ENCODE measurements at places on chromosomes 16 and 17.

DNA sequence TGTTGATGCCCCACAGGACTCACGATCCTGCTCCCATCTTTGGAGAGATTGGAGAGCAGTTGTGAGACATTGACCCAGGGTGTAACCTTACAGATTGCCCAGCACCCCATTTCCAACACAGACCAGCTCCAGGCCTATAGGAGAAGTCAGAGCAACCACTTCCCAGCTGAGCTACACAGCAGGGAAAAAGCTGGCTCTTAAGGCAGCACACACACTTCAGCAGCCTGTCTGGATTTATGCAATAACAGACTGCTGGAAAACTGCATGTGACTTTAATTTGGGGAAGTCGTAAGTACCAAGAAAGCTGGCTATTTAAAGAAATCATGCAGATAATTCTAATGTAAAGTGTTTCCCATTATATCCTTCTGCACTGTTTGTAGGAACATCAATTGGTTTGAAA, 30.8 kb downstream of the NOG start:
- no peak for DNase-seq

DNA sequence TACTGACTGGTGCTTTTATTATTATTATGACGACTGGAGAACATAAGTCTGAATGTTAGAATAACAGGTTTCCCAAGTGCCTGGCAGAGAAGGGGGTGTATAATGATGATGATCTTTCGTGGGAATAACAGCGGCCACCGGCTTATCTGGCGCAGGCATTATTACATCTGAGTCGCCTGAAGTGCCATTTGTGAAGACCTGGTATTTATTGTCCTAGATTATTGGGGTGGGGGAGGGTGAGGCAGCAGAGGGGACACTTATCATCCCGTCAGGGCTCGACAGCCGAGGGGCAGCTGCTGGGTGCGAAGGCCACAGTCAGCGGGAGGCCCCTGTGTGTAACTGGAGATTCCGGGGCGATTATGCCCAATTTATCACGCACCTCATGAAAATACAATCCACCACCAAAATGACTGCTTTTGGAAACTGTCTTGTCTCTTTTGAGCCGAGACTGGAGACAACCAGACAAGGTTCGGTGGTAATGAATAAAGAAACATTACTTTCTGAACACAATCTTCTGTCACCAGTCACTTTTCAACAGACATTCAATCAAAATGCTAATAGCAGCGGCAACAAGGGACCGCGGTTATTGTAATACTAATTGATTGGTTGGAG, 199.3 kb downstream of the CCDC182 start:
- no peak for DNase-seq

DNA sequence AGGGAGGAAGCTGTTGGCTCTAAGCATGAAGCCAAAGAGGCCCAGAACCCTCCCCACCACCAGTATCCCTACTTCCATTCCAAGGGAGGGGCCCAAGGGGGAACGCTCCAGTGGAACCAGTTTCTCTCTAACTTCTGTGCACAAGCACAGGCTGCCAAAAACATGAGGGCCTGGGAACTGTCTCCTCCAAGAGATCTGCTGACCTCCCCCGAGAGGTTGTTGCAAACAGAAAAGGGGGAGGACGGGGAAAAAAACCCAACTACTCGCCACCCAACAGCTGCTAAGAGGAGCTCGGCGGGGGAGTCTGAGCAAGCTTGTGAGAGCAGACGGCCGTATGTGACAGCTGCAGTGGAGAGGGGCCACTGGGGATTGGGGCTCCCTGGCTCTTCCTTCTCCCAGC, 15.7 kb upstream of the SLC35B1 start:
- no peak for DNase-seq

DNA sequence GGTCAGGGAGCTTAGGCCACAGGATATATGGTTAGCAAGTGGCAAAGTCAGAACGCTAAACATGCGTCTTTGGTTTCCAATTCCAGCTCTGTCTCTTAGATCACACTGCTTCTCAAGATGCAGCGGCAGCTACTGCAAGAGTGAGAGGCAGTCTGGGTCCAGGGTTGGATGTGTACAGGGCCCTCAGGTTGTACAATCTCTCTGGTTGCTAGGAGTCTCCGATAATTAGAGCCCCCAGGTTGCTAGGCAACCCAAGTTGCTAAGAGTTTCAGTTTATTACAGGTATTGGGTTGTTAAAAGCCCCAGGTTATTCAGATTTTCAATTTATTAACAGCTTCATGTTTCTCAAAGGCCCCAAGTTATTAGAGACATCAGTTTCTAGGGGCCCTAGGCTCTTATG, 15.5 kb upstream of the SPACA3 start:
- no peak for DNase-seq

DNA sequence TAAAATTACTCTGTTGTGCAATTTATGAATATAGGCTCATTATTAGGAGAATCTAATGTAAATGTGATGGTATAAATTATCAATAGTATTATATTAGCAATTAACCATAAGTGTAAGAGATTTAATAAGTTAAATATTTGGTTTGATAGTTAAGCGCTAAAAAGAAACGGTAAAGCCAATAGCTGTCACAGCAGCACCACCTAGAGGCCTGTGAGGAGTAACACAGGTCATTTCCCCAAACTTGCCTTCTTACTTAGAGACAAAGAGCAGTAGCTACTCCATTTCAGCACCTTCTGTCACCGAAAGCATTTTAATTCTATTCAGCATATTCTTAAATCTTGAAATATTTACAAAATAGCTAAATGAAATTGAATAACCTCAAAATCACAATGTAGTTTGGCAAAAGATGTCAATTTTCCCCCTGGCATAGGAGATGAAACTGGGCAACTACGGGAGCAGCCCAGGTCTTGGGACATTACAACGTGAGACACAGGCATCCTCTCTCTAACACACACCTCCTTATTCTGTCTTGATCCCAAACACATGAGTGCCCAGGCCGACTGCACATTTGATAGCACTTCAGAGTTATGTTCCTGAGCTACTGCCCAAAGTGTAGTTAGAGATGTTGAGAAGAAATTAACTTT, 14.3 kb upstream of the DYNLRB2 start:
- peak; percentile 52 for DNase-seq

- peak; percentile 89 for DNase-seq
These were observed at the start of gene CLN3 for GRCh38 chr16:28491970-28492474. Gene CLN3, minus strand, starts transcription at chr16:28492074. Its CDS starts 315 bp downstream, at chr16:28491759.

DNA sequence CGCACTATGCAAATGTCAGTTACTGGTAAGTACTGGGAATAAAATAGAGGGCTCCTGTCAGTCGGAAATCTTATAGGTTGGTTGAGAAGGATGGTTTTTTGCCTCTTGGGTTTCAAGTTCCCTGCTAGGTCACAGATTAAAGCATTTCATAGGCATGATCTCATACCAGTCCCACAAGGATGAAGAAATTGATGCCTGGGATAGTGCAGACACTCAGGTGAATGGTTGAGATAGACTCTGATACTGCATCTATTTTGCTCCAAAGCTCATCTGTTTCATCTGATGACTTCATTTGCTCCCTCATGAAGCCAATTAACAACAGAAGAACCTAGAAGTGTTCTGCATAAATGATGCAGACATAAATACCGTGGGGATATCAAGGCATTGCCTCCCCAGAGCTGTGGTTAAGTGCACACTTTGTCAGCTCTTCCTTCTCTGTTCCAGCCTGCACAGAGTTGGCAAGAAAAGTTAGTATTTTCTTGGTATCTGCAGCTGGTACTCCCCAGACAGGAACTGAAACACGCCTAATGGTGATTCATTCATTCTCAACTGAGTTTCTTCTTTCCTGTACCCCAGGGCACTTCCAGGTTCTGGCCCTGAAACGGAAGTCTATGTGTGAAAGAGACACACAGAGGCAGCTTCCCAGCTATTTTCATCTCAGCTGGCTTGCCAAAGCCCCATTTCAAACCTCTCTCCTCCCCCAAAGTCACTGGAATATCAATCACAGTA, 418.3 kb upstream of the SALL1 start:
- no peak for DNase-seq

DNA sequence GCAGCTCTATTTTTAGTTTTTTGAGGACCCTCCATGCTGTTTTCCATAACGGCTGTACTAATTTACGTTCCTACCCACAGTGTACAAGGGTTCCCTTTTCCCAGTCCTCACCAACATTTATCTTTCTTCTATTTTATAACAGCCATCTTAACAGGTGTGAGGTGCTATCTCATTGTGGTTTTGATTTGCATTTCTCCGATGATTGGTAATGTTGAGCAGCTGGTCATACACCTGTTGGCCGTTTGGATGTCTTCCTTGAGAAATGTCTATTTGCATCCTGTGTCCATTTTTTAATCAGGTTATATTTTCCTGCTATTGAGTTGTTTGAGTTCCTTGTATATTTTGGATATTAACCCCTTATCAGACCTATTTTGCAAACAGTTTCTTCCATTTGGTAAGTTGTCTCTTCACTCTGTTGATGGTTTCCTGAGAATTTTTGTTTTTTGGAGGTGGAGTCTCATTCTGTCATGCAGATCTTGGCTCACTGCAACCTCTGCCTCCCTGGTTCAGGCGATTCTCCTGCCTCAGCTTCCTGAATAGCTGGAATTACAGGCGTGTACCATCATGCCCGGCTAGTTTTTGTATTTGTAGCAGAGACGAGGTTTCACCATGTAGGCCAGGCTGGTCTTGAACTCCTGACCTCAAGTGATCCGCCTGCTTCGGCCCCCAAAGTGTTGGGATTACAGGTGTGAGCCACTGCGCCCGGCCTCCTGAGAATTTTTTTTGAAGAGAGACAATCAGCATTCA, 279.6 kb downstream of the SNX29 start:
- DNase-seq, result no peak

GRCh38 chr17:67441896-67442219, 64.8 kb downstream of the PITPNC1 start:
- no peak for DNase-seq

DNA sequence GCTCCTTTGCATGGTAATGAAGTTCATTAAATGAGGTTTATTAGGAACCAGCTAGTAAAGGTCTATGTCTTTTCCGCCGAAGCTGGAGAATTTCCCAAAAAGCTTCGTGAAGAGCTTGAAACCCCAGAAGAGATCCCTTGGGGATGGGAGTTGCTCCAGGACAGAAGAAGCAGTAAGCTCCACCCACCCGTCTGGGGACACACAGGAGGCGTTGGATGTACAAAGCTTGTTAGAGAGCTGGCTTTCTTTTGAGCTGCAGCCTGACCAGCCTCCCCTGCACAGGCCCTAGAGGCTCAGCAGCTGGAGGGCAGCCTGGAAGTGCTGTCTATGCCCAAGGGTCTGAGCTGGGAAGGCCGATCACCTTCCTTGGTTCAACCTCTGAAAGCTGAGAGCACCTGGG, 147.4 kb upstream of the SDK2 start:
- DNase-seq, result no peak

GRCh38 chr17:7853691-7854038, 1.2 kb upstream of the TMEM88 start:
- no peak for DNase-seq

DNA sequence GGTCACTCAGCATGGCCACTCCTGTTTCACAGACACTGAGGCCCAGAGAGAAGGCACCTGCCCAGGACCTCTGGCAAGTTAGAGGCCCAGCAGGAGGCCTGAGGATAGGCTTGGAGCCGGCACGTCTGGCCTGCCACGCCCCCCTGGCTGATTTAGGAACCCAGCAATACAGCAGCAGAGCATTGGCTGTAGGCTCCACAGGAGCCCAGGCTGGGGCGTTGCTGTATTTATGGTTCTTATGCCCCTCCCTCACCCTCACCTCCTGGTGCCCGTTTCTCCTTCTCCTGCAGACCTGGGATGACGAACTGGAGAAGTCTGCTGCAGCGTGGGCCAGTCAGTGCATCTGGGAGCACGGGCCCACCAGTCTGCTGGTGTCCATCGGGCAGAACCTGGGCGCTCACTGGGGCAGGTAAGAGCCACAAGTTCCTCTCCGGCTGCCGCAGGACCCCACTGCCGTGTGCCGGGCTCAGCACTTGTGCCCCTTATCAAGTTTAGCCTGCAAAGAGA, 25.8 kb downstream of the CRISPLD2 start:
- no peak for DNase-seq

GRCh38 chr17:46977348-46977747, 1.7 kb downstream of the RPRML start:
- no peak for DNase-seq

GRCh38 chr17:39141294-39141693, 10.1 kb downstream of the PLXDC1 start:
- no peak for DNase-seq

- DNase-seq, result no peak
These were observed 418.7 kb downstream of the KCNJ2 start for GRCh38 chr17:70588003-70588402.

- DNase-seq, result no peak
These were observed 83.7 kb downstream of the SSH2 start for GRCh38 chr17:29846298-29846697.

GRCh38 chr16:3075523-3075915, 10.1 kb downstream of the IL32 start:
- DNase-seq, result no peak

GRCh38 chr17:44348234-44348987, 3.3 kb downstream of the GRN start:
- peak; percentile 10 for DNase-seq

DNA sequence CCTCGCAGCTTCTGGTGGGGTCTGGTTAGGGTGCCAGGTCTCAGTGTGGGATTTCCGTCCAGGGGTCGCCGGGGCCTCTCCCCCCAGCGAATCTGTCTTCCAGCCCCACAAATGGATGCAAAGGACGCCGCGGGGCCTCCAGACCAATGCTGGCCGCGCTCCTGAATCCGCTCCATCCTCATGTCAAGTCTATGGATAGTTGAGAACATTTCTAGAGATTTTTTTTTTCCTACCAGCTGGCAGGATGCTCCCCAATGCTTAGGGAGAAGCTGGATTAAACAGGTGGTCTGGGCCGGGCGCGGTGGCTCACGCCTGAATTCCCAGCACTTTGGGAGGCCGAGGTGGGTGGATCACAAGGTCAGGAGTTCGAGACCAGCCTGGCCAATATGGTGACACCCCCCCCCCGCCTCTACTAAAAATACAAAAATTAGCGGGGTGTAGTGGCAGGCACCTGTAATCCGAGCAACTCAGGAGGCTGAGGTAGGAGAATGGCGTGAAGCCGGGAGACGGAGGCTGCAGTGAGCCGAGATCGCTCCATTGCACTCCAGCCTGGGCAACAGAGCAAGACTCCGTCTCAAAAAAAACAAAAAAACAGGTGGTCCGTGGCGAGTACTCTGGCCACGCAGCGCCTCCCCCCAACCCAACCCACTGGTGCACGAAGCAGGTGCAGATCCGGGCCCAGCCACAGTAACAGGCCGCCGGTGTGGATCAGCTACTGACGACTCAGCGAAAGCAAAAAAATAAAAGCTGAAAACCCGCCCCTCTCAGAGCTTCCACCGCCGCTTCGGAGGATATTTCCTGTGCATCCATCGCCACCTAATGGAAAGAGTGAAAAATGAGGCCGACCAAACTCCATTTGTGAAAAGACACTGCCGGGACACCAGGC, 1.1 kb upstream of the NXN start:
- peak; percentile 73 for DNase-seq

DNA sequence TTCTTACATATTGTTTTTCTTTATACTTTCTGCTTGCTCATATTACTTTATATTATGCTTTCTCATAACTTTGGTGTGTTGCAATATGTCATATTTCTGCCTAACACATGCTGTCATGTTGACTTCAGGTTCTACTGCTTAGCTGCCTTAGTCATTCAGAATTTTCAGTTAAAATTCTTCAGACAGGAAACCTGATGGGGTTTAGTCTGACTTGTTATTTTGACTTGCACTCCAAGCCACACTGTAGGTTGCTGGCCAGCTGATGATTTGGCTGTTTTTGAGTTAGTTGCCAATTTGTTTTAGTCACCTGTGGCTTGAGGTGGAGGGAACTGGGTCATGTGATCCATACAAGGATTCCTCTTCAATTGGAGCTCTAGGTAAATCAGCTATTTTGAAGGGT, 315.4 kb downstream of the MAP2K6 start:
- DNase-seq, result no peak
